Omental fat pad (tissue), 4 donors: ENCODE measurements at places on chromosomes 16 and 17.

- no peak for DNase-seq
Observed at GRCh38 chr17:50365649-50366393, 7.2 kb downstream of the MRPL27 start.

DNA sequence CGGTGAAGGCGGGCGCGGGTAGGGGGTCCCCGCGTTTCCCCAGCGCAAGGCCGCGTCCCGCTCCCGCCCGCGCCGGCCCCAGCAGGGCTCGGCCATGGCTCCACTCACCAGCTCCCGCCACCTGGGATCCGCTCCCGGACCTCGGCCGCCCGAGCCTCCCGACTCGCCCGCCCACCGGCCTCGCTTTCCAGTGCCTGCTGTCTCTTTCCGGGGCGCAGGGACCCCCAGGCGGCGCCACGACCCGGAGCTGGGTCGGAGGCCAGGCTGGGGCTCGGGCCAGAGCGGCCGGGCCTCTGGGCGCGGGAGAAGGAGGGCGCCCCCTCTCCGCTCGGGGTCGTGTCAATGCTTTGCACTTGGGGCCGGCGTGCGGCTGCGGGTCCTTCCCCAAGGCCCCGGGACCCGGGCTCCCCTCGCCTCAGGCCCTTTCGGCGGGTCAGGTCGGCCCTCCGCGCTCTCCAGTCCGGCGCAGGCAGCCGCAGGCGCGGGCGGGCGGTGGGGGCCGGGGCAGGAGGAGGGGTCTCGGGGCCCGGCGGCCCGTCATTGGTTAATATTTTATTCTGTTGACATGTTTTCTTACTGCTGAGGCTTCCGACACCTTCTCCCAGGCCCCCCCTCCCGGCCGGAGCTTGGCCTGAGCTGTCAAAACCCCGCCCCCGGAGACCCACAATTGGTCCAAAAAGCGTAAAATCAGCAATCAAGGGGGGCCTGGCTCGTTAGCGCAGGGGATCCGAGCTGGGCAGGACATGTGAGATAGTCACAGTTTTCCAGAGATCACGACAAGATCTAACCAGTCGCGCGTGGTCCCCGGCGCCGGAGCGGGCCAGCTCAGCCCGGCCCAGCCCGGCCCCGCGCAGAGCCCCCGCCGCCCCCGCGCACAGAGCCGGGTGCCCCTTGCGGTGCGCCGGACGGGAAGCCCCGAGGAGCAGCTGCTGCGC is at the start of gene TBX2:
Gene TBX2, plus strand, starts transcription at position 713 of the 935 bp plus-strand sequence. CDS start 334 bp downstream, outside the sequence.
- no peak for DNase-seq

- DNase-seq: no peak
Observed at GRCh38 chr16:87757841-87758426, 7.9 kb downstream of the KLHDC4 start.

- DNase-seq: no peak
Observed at GRCh38 chr16:88882358-88883030, 16.0 kb upstream of the PABPN1L start.

GRCh38 chr16:8469102-8469778 is 121.1 kb downstream of the TMEM114 start:
- no peak for DNase-seq

DNA sequence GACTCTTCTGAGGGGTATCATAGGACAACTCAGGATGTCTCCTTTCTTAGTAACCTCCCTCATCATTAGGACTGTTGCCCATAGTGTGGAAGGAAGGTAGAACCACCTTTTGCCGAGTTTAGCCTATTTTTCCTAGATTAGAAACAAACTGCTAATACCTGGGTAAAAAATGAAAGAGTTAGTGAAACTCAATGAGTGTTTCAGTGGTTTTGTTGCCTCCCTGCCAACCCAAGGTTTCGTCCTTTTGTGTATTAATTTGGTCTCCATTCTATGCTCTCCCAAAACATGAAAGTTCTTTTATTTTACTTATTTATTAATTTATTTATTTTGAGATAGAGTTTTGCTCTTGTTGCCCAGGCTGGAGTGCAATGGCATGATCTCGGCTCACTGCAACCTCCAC is 174.9 kb upstream of the KCNJ16 start:
- DNase-seq: no peak

DNA sequence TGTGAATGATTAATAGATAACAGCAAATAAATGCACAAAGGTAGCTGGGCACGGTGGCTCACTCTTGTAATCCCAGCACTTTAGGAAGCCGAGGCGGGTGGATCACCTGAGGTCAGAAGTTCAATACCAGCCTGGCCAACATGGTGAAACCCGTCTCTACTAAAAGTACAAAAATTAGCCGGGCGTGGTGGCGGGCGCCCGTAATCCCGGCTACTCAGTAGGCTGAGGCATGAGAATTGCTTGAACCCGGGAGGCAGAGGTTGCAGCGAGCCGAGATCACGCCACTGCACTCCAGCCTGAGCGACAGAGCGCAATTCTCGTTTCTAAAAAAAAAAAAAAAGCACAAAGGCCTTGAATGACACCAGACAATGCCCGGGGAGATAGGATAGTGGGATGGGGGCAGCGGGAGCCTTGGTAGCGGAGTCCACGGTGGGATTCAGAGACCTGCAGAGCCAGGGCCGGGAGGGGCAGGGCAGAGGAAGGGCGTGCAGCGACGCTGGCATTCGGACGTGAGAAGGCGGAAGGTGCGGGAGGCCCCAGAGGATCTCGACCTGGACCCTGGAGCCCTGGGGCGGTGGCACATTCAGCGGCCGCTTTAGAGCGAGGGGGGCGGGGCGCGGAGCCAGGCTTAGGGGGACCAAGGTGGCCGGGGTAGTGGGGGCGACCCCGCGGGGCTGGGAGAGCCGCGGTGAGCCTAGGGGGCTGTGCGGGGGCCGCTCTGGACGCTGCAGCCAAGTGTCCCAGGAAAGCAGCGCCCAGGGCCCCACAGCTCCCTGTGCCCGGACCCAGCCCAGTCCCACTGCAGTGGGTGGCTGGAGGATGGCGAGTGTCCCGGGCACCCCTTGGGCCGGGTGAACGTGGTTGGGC is 999 bp upstream of the FLYWCH2 start:
- no peak for DNase-seq

GRCh38 chr17:35766903-35767510 is 6.3 kb downstream of the C17orf50 start:
- DNase-seq: no peak

GRCh38 chr16:15490123-15490711 is 55.8 kb downstream of the BMERB1 start:
- DNase-seq: no peak

DNA sequence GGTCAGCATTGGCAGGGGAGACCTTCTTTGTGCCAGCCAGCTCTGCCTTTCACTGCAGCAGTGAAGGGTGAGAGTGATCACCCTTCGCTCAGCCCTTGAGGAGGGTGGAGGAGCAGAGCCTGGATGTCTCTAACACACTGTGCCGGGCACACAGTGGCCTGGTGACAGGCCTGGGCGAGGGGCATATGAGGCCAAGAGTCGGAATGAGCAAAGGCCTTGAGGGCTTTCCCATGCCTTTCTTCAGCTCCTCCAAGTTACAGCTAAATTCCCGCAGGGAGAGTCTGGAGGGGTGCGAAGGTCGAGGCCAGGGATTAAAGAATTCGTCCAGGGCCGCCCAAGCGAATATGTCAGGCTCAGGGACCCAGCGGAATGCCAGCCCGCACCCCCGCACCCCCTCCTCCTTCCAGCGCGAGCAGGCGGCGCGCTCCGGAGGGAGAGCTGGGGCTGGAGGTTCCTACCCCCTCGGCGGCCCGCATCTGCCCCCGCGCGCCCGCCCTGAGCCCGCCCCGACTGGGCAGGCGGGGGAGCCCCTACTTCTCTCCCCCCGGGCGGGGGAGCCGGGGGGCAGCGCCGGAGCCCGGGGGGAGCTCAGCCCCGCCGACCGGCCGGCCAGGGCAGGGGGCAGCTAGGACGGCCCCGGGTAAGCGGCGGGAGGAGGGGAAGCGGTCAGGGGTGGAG is at the start of gene RASL10B:
Gene RASL10B, plus strand, starts transcription at position 401 of the 678 bp plus-strand sequence. CDS start 3,546 bp downstream, outside the sequence.
- no peak for DNase-seq

DNA sequence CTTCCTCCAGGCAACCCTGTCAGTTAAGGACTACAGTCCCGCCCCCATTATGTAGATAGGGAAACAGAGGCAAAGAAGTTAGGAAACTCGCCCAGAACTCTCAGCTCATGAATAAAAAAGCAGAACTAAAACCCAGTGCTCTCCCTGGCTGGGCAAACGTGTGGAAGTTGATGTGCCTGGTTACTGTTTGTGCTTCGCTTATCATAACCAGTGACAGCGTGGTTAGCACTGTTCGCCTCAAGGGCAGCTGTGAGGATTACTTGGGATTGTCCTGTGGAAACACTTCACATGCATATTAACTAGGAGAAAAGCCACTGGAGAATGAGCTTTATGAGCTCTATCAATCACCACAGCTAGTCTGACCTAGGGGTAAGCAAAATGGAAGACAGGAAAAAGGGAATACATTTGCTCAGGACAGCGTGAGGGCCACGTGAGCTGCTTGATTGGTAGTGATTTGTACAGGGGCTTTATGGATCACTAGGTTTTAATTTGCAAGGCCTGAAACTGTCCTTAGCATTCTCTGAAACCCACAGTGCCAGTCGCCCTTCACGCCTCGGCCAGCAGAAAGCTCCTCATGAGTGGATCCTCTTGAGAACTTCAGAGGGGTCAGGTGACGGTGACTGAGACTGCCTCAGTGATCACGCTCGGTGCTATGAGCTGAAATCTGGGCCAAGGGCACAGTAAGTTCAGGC is 19.9 kb downstream of the CYB5D2 start:
- no peak for DNase-seq

DNA sequence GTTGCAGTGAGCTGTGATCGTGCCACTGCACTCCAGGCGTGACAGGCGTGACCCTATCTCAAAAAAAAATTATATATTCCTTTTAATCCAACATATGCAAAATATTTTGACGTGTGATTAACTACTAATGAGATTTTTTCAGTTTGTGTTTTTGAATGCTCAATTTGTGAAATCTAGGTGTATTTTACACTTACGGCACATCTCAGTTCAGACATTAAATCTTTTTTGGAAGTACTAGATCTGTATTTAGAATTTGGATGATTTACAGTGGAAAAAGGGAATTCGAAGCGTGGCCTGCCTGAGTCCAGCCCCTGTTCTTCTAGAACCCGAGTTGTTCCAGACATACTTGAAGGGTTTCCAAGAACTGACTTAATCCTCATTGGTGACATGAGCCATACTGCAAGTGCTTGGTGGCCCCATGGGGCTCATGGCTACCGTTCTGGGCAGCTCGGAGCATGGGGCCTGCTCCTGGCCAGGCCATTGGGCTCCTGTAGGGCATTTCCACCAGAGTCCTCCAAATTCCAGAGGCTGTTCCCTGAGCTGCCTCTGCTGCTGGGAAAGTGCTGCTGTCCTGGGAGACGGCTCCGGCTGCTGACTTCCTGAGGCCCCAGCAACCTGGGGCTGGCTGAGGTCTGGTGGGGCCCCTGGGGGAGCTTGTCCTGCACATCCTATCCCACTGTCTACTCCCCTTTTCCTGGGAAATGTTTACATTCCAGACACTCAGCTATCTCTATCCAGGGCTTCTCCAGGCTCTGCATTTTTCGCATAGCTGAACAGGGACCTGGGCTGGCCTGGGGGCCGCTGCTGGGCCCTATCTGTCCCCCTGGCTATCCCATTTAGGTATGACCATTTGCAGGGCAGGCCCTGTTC is 27.2 kb downstream of the LLGL2 start:
- DNase-seq: no peak

- no peak for DNase-seq
Observed at GRCh38 chr16:49833796-49834530, 21.9 kb downstream of the ZNF423 start.

- no peak for DNase-seq
Observed at GRCh38 chr16:85304337-85304736, 192.1 kb upstream of the CIBAR2 start.

GRCh38 chr16:80263181-80263823 is 277.5 kb upstream of the DYNLRB2 start:
- no peak for DNase-seq

- no peak for DNase-seq
Observed at GRCh38 chr17:72603420-72604242, 482.8 kb downstream of the SOX9 start.

DNA sequence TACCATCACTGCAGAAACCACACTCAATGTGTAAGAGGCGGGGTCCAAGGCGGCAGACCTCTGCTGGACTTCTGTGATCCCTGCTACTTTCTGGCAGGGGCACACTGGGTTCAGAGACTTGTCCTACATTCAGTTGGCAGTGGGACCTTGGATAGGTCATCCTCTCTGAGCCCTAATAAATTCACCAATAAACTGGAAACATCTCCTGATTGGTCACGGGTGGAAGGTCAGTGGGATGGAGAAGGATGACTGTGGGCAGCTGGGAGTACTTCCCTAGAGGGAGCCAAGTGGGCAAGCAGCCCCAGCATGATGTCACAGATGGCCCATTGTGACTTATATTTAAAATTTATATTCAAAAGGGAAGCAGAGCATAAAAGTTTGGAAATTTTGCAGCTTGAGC is 49.7 kb downstream of the RNF112 start:
- DNase-seq: no peak

- DNase-seq: no peak
Observed at GRCh38 chr16:72198021-72198711, 26.2 kb upstream of the PMFBP1 start.

DNA sequence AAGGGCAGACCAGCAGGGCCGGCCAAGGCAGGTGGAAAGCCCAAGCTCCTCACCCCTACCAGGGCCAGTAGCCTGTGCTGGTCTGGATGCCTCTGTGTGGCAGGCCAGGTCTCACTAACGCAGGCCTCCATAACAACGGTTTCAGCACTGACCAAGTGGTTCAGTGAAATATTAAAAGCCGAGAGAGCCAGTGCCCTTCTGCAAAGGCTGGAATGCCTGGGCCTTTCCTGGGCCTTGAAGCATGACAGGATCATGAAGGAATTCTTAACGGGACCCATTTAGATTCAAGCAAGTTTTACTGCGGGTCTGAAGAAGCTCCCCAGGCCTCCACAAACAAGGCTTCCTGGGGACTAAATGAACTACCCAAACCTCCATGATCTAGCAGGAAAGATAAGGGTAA is 16.3 kb downstream of the ADAD2 start:
- DNase-seq: no peak

GRCh38 chr17:45841883-45842525 is 2.7 kb upstream of the SPPL2C start:
- DNase-seq: no peak

DNA sequence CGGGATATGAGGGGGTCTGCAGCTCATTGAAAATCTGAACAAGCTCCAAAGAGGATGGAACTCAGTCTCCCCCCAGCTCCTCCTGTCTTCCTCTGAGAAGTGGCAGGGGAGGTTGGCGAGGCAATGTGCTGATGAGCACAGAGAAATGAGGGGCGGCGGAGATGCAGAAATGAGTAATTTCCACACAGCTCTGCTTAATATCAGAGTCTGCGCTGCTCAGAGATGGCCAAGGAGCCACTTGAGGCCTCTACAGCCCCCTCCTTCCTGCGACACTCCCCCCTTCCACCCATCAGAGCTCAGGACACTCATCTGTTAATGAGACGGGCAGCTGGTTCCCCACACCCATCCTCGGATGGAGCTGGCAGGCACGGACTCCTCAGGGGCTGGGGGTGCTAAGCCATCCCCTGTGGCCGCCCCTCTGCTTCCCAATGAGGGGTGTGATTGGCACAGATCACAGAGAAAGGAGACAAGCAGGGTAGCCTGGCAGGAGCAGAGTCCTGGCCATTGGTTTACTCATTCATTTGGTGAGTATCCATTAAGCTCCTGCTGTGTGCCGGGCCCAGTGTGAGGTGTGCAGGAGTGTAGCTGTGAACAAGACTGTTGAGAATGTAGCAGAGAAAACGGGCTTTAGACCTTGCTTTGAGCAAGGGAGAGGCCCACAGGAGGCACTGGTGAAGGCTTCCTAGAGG is 12.7 kb upstream of the CRHR1 start:
- DNase-seq: no peak

- no peak for DNase-seq
Observed at GRCh38 chr16:72635104-72635503, 412.8 kb downstream of the ZFHX3 start.

GRCh38 chr17:8703001-8703400 is 41.6 kb downstream of the CCDC42 start:
- DNase-seq: no peak
